ENCODE measurements at places on chromosomes 5 and 9. TPM values are rescaled to one million over a fixed set of nuclear protein-coding genes. Genes with fewer than 3 reads are reported as not detected.

HTR4 gene
- total RNA-seq: not detected

DNA sequence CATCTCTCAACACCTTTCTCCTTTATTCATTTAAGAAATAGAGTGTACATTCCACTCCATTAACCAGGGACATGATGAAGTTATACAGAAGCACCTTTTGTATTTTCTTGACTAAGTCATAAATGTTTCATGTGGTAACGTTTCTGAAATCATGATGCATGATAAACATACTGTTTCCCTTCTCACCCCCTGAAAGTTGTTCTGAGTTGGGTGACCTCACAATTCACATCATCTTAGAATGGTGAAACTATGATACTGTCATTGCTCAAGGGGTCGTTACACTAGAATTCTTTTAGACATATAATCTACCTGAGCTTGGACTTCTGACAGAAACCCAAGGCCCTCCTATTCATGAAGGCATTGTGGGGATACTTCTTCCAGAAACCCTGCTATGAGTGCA is 37.8 kb upstream of the MIER3 start:
- H3K4me3 ChIP-seq: no peak overlapping the region
- no peaks in the 10 kb centered on the region for H3K36me3 ChIP-seq
- H3K27me3 ChIP-seq: no peaks in the 10 kb centered on the region
- no peak overlapping the region for H3K27ac ChIP-seq
- H3K4me1 ChIP-seq: peaks cover under 1% of the 10 kb centered on the region
- no peak for DNase-seq

DNA sequence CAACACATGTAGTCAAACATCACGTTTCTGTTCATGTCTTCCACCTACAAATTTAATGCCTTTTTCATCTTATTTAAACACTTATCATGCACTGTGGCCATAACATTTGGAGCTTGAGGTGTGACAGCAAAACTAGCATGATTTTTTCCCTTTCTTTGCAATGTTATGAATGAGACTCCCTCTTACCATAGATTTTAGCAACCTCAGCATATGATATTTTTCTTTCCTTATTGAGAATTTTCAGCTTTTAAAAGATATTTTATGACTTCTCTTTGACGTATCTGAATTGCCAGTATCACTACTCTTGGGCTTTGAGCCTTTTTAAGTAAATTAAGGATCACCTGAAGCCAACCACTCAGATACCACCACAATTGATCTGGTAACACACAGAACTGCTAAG is 32.7 kb upstream of the ISOC1 start:
- peaks cover 10% of the 10 kb centered on the region for H3K27me3 ChIP-seq
- no peaks in the 10 kb centered on the region for H3K4me1 ChIP-seq
- H3K27ac ChIP-seq: no peak overlapping the region
- no peak overlapping the region for H3K4me3 ChIP-seq
- DNase-seq: no peak

GRCh38 chr5:41485533-41485932 is 24.9 kb downstream of the PLCXD3 start:
- no peak overlapping the region for H3K27ac ChIP-seq
- no peaks in the 10 kb centered on the region for H3K4me1 ChIP-seq
- H3K27me3 ChIP-seq: no peaks in the 10 kb centered on the region
- H3K4me3 ChIP-seq: no peak overlapping the region
- no peaks in the 10 kb centered on the region for H3K36me3 ChIP-seq
- DNase-seq: no peak

DNA sequence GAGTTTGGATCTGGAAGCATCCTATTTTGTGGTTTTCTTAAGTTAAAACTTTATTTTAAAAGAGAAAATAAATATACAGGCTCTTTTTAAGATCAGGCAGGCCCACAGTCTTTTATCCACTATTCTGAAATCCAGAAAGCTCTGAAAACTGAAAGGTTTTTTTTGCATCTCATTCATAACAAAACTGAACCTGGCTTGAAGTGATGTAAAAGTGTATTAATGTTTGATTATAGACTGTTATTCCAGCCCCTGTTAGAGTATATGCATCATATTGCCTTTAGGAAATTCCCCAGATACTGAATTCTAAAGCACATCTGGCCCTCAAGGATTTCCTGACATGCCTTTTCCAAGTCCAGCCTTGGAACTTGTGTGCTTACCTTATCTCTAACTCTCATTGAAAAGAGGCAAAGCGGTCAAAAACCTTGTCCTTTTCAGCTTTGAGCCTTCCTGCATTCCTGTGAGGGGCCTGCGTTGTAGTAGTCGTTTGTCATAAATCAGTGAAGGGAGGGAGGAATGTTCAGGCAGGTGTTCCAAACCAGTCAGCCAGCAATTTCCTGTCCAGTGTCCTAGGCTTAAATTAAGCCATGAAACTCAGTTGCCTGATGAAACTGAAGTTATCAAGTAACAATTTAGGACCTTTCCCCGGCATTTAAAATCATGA is 110.4 kb downstream of the TLE4 start:
- peaks cover 23% of the 10 kb centered on the region for H3K4me1 ChIP-seq
- H3K27ac ChIP-seq: no peak overlapping the region
- no peaks in the 10 kb centered on the region for H3K27me3 ChIP-seq
- peaks cover 11% of the 10 kb centered on the region for H3K36me3 ChIP-seq
- no peak overlapping the region for H3K4me3 ChIP-seq

- no peak overlapping the region for H3K27ac ChIP-seq
- no peaks in the 10 kb centered on the region for H3K27me3 ChIP-seq
- H3K4me3 ChIP-seq: no peak overlapping the region
- no peak for DNase-seq
- H3K36me3 ChIP-seq: no peaks in the 10 kb centered on the region
- no peaks in the 10 kb centered on the region for H3K4me1 ChIP-seq
Observed at GRCh38 chr9:82621447-82621846, 441.5 kb downstream of the RASEF start.
